ENCODE measurements at places on chromosomes 6 and 20. TPM values are rescaled to one million over a fixed set of nuclear protein-coding genes. Genes with fewer than 3 reads are reported as not detected.

CRISP3 gene
- total RNA-seq, result not detected

THEMIS gene
- total RNA-seq, result 3.3 TPM

GSTA3 gene
- total RNA-seq, result not detected

NRSN1 gene
- not detected for total RNA-seq

GRCh38 chr20:63618291-63618980, 8.5 kb downstream of the GMEB2 start:
- no peak for DNase-seq

- DNase-seq, result no peak
Observed at GRCh38 chr20:46158476-46158987, 40.4 kb downstream of the CD40 start.

GRCh38 chr6:128259730-128260685, 260.4 kb downstream of the PTPRK start:
- DNase-seq, result no peak

- DNase-seq, result peak; percentile 81
Observed at GRCh38 chr20:52191916-52192718, 538 bp upstream of the ZFP64 start.

GRCh38 chr20:54454982-54455381, 20.4 kb upstream of the DOK5 start:
- no peak for DNase-seq

GRCh38 chr6:137282254-137282653, 63.1 kb upstream of the IFNGR1 start:
- no peak for DNase-seq

DNA sequence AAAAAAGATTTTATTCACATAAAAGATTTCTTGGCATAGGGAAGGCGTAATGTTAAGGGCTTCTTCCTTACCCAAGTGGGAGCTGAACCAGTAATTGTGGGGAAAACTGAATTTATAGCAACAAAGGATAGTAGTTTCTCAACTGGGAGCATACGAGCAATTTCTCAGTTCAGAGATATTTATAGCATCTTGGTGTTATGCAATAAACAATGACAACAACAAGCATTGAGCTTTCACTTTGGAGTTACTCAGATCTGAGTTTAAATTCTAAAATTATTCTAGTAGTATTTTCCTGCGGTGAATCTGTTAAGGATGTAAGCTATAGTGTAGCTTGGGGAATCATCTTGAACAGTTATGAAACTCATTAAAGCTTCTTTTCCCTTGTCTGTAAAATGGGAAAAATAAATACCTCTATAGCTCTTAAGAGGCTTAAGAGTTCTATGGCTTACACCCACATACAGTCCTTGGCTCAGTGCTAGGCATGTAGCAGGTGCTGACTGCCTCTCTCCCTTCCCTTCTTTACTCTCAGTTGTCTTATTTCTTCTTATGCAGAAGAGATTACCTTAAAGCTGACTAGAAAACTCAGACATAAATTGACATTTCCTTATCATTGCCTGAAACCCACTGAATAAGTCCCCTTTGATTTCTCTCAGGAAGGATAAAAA, 58.8 kb downstream of the SAMD5 start:
- DNase-seq, result no peak
